Stimulated activated CD8-positive, alpha-beta memory T cell treated with anti-CD3 and anti-CD28 coated beads, Interleukin-7, amount 100 ng/mL, for 24 hours (primary cell): ENCODE measurements at places on chromosomes 13 and 19.

DNA sequence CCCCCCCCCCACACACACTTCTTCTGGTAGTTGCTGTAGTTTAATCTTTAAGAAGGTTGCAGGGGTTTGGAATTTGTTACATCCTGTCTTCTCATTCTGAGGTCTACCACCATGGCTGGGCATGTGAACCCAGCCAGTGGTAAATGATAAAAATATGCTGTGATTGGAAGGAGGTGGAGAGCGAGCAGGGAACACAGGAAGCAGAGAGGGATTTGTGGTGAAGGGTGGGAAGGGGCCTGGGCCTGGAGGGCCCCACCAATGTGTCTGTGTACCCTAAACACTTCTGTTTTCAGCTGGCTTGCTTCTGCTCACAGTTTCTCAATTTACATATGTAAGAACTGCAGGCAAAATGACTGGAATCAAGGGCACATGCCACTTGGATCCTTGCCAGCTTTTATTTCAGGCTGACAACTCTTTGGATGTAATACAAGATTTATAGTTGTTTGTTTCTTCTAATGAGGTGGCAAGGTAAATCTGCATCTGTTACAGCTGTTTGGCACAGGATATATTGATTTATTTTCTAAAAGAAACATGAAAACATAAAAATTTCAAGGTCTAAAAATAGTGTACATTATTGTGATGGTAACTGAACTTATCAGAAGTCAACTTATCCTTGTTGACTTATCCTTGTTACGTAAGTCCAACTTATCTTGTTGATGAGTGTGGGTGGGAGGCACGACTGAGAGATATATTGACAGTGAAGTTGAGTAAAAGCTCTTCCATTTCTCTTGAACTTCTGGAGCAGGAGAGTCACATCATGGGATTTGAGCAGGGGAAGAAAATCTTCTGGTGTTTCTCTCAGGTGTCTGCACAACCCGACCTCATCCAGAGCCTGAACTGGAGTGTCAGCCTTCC, 313.2 kb downstream of the SHISA2 start:
- no peak for DNase-seq

GRCh38 chr13:29917650-29918049, 67.2 kb upstream of the UBL3 start:
- no peak for DNase-seq

DNA sequence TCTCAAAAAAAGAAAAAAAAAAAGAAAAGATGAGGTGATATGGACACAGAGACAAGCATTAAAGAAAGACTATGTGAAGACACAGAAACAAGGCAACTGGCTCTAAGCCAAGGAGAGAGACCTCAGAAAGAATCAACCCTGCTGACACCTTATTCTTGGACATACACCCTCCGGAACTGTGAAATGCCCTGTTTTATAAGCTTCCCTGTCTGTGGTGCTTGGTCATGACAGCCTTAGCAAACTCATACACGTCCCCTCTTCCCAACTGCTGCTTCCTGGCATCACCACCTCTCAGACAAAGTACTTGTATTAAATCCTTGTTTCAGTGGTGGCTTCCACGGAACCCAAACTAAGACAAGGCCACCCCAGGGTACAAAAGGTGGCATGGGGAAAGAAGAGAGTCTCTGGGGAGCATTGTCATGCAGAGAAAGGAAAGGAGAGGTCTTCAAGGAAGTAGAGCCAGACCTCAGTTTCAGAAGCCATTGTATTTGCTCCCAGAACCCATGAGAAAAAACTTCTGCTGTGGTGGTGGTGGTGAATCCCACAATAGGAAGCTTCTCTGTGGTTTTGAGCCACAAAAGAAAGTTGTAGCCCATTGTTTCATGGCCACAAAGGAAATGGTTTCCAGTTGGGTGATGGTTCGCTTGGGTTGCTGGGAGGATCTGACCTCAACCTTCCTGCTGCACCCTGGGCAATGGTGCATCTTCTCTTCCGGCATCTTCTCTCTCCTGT, 16.3 kb upstream of the TSPAN16 start:
- no peak for DNase-seq

- DNase-seq: no peak
These were observed 17.8 kb downstream of the POU2F2 start for GRCh38 chr19:42114412-42114811.

- DNase-seq: no peak
These were observed 11.5 kb upstream of the COLGALT1 start for GRCh38 chr19:17543986-17544385.

DNA sequence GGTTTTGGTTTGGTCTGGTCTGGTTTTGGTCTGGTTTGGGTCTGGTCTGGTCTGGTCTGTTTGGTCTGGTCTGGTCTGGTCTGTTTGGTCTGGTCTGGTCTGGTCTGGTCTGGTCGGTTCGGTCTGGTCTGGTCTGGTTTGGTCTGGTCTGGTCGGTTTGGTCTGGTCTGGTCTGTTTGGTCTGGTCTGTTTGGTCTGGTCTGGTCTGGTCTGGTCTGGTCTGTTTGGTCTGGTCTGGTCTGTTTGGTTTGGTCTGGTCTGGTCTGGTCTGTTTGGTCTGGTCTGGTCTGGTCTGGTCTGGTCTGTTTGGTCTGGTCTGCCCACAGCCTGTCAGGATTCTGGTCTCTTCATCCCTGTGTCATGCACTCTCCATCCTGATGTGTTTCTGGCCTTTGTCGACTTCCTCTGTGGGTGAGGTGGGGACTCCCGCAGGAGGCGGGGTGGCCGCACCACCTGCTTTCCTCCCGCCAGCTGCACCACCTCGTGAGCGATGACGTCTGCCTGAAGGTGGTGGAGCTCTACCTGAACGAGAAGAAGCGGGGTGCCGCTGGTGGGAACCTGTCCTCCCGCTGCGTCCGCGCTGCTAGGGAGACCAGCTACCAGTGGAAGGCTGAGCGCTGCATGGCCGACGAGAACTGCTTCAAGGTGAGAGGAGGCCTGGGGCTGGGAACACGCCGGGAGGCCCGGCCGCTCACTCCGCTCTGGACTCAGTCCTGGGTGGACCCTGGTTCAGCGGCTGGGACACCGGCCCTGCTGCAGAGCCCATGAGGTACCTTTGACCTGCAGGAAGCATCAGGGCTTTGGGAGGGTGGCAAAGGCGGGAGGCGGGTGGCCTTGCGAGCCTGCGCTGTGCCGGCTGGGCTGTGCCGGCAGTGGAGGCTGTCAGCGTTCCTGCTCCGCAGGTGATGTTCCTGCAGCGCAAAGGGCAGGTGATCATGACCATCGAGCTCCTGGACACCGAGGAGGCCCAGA, 12.9 kb upstream of the F2RL3 start:
- no peak for DNase-seq

DNA sequence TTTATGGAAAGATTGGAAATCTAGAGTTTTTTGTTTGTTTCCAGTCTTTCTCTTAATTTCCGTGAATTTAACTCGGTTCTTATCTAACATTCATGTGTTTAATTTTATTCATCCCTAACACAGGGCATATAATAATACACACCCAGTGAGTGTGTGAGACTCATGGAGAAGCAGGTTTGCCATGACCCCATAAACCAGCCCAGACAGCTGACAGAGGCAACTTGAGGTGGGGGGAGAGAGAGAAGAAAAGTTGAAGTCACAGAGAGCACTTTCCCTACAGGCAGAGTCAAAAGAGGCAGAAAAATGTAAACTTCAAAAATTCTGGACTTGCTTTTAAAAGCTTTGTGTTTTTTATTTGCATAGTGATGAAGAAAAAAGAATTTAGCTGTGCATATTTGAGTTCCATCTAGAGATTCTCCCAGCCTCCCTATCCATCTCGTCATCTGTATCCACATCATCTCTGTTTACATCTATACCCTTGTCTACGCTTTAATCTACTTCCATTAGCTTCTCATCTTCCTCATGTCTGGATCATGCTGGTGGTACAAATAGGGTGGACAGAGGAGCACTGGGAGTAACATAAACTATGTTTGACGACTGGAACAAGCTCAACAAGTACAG, 60.2 kb downstream of the THSD1 start:
- DNase-seq: no peak

GRCh38 chr19:55197528-55197927, 11.8 kb downstream of the PTPRH start:
- DNase-seq: no peak

GRCh38 chr13:51122868-51123566, 11.9 kb upstream of the C13orf42 start:
- DNase-seq: no peak
